ENCODE measurements at places on chromosomes 3 and 15.
A peak's percentile ranks its signal among the peaks of the same experiment; 100 is the strongest.

DNA sequence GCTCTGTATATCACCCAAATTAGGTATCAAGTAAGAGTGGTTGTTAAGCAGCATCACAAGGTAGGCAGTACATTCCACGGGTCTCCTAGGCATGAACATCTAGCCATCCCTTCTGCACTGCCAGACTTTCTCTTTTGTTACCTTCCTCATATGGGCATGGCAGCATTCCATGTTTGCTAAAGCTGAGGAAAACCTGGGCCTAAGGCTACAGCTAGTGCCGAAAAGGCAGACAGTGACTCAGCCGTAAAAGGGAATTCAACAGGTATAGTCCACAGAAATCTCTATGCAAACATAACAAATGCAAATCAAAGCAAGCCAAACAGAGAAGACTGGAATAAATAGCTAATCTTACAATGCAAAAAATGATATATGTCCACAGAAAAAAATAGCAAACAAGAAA lies 645.4 kb downstream of the ZBBX start:
- DNase-seq: no peak

DNA sequence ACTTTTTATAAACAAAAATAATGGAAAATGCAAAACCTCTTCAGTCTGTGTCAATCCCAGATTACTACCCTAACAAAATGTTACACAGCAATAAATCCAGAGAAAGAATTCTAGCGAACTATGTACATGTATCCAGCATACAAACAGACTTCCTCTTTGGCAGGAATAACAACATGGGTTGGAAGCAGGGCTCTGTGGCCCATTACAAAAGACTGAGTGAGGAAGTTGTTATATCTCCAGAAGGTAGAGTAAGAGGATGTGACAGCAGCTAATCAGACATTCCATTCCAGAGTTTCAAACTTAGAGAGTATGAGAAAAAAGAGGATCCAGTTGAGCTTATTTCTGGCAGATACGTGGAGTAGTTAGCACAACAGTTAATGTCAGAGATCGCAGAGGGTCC lies 294.0 kb upstream of the PLSCR5 start:
- DNase-seq: no peak

GRCh38 chr15:69836526-69837230 lies 261.0 kb downstream of the TLE3 start:
- no peak for DNase-seq

DNA sequence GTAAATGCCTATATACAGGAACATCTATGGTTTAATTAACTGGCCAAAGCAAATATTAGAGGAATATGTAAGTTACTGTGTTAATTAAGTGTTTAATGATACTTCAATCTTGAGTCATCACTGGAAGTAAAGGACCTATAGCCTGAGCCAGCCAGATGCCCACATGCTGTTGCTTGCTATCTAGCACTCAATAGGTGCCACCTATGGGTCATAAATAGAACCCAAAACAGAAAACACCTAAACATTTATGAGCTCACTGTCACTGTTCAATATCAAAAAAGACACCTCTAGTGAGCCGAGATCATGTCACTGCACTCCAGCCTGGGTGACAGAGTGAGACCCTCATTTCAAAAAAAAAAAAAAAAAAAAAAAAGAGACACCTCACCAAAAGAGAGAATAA lies 48.4 kb upstream of the IP6K2 start:
- no peak for DNase-seq

- DNase-seq: no peak
These were observed 121.9 kb upstream of the PHLDB2 start for GRCh38 chr3:111737047-111737705.

DNA sequence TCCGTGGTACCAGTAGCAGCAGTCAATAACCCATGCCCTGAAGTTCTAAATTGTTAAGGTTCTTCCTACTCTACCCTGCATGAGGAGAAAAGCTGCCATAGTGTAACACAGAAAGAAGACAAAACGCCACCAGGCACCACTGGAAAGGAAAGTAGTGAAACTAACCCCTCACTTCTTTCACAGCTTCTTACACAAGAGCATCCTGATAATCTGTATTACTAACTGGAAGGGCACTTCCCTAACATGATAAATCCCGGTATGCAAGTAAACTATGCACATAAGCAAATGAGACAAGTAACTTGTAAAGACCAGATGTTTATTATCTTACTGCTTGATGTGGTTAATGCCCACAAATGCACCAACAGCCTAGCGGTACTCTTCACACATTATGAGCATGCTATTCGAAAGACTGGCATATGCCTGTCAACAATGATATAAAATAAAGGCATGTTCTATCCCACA lies 141.3 kb downstream of the ADAM10 start:
- DNase-seq: no peak

- DNase-seq: no peak
These were observed 71.9 kb upstream of the GOLGA8B start for GRCh38 chr15:34655326-34655725.

GRCh38 chr3:80767604-80768003 lies 993.8 kb downstream of the GBE1 start:
- no peak for DNase-seq

GRCh38 chr3:55899887-55900286 lies 412.8 kb upstream of the WNT5A start:
- DNase-seq: no peak

DNA sequence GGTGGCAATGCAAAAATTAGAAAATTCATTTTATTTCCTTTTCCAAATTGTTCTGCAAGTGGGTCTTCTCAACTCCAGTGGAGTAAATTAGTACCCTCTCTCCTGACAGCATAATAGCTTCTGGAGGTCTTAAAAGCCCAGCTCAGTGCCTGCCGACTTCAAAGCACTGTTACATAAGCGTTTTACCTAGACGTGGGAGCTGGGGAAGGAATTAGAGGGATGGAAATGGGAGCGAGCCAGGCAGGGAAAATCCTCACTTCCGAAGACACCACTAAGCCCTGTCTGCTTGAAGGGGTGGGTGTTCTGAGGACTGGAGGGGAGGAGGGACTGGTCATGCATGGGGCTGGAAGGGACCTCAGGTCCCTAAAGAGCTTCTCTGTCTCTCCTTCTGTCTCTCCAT lies 77.2 kb upstream of the SLC6A1 start:
- DNase-seq: no peak

GRCh38 chr15:83283813-83284558 lies 478 bp downstream of the BNC1 start:
- no peak for DNase-seq

- DNase-seq: no peak
These were observed 355.9 kb downstream of the RSL24D1 start for GRCh38 chr15:54840621-54841398.

GRCh38 chr15:92807971-92808571 lies 92.1 kb upstream of the CHD2 start:
- DNase-seq: no peak

DNA sequence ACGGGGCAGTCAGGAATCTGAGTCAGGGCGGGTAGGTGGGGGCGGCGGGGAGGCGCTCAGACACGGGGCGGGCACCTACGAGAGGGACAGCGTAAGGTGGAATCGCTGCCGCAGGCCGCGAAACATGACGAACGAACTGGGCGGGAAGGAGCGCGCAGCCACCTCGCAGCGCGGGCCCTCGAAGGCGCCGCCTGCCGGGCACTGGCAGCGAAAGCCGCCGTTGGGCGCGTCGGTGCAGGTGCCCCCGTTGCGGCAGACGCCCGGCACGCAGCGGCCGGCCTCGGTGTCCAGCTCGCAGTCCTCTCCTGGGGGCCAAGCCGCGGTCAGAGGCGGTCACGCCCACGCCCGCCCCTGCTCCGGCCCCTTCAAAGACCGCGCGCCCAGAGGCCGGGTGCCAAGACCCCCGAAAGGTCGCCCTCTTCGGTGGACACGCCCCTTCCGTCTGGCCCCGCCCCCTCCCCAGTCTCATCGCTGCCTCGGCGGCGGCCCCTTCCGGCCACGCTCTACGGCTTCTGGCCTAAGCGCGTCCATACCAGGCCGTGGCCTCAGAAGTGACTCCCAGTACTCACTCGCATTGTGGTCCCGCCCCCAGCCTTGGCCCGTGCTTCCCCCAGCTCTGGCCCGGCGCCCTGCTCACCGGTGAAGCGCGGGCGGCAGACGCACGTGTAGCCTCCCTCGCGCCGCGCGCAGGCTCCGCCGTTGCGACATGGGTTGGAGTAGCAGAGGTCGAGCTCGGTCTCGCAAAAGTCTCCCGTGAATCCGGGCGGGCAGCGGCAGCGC lies 6.4 kb downstream of the CELSR3 start:
- peak; percentile 72 for DNase-seq

DNA sequence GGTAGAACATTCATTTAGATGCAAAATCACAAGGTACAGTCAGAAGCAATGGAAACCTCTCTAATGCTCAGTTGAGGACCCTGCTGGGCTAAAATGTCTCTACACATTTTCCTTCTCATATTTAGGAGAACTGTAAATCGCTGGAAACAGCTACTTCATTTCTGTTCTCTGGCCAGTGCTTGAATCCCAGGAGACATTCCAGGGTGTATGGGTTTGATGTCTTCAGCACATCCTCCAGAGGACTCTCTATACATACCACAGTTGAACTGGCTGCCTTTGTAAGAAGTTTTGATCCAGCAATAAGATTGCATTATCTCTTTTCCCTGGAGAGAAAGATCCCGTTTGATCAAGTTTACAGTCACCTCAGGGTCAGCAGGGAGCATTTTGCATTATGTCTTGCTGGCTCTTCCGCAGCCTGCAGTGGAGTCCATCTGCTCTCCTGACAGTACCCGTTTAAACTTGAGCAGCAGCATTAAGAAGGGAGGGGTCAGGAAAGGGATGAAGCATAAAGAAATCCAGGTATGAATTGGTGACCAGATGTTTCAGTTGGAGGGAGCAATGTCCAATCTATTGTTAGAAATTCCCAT lies 676.0 kb downstream of the EPHA3 start:
- no peak for DNase-seq

- DNase-seq: no peak
These were observed 22.9 kb downstream of the FOXP1 start for GRCh38 chr3:71560665-71561064.

DNA sequence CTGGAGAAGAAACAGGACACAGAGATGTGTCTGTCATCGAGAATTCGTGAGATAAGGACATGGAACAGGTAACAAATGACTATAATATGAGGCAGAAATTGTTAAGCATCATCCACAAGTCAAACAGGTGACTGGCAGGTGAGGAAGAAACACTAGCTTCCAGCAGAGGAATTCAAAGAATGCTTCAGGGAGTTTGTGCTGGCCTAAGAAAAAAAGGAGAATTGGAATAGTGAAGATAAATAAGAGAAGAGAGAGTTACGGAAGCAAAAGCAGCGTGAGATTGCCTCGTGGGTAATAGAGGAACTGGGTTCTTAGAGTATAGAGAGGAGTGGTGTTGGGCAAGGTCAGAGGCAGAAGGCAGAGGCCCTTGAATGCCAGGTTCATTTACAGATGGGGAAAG lies 22.9 kb upstream of the FGF12 start:
- no peak for DNase-seq

DNA sequence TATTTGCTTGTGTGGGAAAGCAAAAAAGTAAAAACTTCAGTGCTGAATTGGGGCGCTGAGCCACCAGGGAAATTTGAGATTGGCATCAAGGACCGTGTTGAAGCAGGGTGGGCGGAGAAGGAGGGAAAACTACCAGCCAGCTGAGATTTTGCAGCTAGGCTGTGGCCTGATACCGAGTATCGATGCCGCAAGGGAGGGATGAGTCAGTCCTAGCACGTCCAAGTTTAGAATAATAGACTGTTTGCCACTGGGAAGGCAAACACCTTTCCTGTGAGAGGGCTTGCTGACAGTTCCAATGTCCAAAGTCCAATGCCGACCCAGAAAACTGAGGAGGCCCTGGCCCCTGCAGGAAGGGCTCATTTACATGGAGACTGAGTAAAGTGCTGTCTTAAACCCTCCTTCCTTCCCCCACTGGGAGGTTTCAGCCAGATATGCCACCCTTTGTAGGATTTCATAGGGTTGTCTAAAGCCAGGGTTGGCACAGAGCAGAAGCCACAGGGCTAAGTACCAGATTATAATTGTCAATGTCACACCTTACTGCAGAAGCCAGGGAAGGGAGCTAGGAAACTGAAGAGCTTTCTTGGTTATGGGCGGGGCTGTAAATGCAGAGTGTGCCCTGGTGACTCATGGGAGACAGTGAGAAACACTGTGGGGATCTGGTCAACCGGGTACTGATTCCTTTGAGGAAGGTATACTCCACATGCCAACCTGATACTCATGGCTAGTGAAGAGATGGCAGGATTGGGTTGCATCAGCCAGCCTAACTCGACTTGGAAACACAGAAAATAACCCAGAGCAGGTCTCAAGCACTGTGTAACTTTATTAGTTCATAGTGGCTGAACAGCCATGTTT lies 28.4 kb upstream of the PIK3CB start:
- no peak for DNase-seq

DNA sequence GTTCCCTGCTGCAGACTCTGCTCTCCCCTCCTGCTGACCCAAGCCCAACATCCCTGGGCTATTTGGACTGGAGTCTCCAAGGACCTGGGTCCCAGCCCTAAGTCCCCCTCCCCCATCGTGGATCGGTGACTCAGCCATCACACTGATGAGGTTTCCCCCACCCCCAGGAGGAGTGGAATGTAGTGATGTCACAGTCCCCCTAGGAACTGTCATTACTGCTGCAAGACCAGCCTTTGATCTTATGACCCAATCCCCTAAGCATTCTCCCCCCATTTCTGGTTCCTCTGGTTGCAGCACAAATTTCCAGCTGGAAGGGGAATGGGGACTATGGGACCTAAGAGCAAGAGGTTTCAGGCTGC lies 63.4 kb upstream of the CSPG4 start:
- DNase-seq: no peak

GRCh38 chr15:100714749-100715342 lies 112.5 kb downstream of the ASB7 start:
- no peak for DNase-seq

- DNase-seq: no peak
These were observed 102.8 kb downstream of the LPP start for GRCh38 chr3:188256758-188257157.
